ENCODE measurements at places on chromosomes 5 and 9.
A peak's percentile ranks its signal among the peaks of the same experiment; 100 is the strongest.

GRCh38 chr5:134086943-134087305 is 27.6 kb upstream of the TCF7 start:
- peak; percentile 61 for DNase-seq

- DNase-seq, result no peak
Measured at GRCh38 chr9:82302968-82303655, 314.5 kb downstream of the SPATA31D1 start.

- no peak for DNase-seq
Measured at GRCh38 chr9:33329117-33329563, 38.8 kb downstream of the NFX1 start.

DNA sequence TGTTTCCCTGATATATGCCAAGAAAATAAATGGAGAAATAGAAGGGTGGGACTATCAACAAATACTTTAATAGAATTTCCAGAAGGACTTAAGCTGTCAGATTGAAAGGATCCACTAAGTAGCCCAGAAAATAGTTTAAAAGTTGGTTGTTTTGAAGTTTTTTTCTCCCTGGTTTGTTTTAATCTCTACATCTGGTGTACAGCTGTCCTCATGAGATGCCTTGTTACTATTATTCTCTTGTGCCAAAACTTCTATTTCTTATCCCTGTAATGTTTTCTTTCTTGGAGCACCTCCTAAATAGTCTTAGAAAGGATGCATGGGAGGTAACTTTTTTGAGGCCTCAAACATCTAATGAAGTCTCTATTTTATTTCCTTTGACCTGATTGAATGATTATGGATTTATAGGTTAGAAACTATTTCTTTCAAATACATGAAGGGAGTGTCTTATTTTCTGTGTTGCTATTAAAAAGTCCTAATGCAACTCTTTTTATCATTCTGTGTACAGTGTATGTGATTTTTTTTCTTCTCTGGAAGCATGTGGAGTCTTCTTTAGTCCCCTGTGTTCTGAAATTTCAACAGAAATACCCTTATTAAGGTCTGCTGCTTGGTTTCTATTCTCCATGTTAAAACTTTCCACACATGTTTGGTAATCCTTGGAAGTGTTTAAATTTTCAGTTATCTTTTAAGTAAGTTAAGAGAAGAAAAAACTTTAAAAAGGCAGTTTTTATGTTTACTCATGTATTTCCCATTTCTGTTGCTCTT is 140.0 kb upstream of the CDKN2B start:
- no peak for DNase-seq

- no peak for DNase-seq
Measured at GRCh38 chr5:125683669-125684068, 739.5 kb upstream of the GRAMD2B start.

- DNase-seq, result no peak
Measured at GRCh38 chr5:166716856-166717492, 1574.5 kb upstream of the WWC1 start.

DNA sequence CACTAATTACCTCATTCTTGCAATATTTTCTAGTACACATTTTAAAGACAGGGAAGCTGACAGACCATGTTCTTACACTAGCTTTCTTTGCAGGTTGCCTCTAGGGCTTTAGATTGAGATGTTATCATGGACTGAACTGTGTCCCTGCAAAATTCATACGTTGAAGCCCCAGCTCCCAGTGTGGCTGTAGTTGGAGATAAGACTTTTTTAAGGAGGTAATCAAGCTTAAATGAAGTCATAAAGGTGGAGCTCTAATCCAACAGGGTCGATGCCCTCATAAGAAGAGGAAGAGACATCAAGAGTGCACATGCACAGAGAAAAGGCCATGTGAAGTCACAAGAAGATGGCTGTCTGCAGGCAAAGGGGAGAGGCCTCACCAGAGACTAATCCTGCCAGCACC is 471.2 kb upstream of the ACTBL2 start:
- no peak for DNase-seq
